Posterior vena cava (tissue), 2 donors: ENCODE measurements at places on chromosomes 1 and 21. TPM values are rescaled to one million over a fixed set of nuclear protein-coding genes. Genes with fewer than 3 reads are reported as not detected.

GRCh38 chr1:228400237-228400651 lies 6.4 kb downstream of the TRIM11 start:
- DNase-seq: no peak

GRCh38 chr1:28326515-28326914 lies 2.3 kb upstream of the MED18 start:
- no peak for DNase-seq

PTGER3 gene
- 23.1 TPM for total RNA-seq

DNA sequence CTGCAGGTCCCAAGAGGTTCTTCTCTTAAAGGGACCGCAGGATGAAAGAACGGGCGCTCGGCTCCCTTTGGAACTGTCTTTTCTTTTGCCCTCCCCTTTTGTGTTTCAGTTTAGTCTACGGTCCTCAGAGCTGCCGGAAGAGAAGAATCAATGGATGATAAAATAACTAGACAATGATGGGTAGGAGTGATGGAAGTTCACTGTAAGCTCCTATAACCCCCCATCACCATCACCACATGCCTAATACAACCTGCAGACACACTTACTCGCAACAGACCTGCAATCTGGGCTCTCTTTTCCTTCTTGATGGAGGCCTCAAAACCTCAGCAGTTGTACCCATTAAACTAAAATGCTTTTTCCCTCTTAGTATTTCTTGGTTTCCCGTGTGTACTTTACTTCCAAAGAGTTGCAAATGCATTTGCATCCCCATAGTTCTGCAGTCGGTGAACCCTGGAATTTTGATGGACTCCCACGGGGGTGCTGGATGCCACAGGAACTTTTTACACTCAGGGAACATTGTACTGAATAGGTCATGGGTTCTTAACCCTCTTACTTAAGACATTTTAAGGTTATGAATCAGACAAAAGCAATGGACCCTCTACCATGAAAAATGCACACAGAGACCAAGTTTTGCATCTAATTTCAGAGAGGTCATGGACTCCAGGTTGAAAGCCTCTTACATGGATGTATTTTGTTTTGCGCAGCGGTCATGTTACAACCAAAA lies 633 bp upstream of the RFX5 start:
- no peak for DNase-seq

MTFR1L gene
- 45.6 TPM for total RNA-seq
